ENCODE measurements at places on chromosomes 6 and 20.

DNA sequence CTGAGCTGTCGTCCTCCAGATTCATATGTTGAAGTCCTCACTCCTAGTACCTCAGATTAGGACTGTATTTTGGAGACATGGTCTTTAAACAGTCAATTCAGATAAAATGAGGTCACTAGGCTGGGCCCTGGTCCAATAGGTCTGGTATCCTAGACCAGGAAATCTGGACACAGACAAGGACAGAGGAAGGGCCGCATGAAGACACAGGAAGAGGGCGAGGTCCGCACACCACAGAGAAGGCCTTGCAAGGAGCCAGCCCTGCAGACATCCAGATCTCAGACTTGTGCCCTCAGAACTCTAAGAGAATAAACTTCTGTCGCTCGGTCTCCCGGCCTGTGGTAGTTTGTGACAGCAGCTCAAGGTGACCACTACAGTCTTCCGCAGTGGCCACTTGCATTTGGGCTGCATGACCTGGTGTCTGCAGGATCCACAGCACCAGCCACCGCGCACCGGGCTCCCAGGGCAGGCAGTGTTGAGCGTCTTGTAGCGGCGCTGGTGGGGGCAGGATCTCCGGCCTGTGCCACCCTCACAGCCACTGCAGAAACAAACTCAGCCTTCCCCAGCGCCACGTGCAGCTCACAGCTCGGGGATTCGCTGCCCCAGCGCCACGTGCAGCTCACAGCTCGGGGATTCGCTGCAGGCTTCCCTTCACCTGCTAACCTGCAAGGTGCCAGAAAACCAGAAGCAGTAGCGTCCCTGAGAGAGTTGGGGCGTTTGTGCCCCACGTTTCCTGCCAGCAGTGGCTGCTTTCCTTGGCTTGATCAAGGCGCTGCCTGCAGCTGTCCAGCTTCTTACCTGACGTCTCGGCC, 6.0 kb upstream of the RBM38 start:
- no peak for DNase-seq

DNA sequence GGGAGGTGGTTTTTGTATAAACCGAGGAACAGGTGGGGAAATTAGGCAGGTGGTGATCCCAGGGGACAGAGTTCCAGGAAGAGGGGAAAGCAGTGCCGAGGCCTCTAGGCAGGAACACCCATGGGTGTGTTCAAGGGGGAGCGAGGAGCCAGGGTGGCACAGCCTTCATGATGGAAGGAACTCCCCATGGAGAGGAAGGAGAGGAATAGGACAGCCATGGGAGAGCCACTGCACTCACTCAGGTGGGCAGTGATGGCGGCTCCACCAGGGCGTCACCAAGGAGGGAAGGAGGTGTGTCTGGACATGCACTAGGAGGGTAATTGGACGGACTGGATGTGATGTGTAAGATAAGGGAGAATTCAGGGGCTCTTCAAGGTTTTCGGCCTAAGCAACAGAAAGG, 98.2 kb downstream of the THBS2 start:
- DNase-seq, result no peak

DNA sequence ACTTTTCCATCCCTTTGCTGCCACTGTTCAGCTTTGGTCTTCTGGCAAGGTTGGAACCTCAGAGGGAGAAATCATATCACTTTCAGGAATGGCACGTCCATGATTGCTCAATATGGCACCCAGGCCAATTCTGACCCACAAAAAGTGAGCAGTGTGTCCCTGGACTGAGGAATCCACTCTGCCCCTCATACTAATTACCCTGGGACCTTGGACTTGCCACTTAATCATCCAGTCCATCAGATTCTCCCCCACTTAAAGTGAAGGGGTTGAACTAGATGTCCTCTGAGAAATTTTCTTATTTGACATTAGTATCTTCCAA, 449.3 kb upstream of the CITED2 start:
- DNase-seq, result no peak

- no peak for DNase-seq
Measured at GRCh38 chr6:123745895-123746294, 57.8 kb upstream of the NKAIN2 start.

DNA sequence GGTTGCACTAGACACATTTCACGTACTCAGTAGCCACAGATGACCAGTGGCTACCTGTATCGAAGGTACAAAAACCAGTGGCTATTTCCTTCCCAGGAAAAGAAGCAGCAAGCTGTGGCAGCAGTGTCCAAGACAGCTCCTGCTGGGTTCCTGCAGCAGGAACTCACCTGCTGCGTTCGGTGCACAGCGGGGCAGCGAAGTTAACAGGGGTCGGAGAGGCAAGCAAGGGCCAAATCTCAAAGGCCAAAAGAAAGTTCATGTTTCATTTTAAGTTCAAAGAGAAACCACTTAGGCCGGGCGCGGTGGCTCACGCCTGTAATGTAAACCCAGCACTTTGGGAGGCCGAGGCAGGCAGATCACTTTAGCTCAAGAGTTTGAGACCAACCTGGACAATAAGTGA, 26.9 kb downstream of the ASIP start:
- DNase-seq, result no peak

- no peak for DNase-seq
Measured at GRCh38 chr6:142045380-142046278, 87.1 kb upstream of the GJE1 start.

GRCh38 chr6:85360794-85361642, 88.9 kb upstream of the NT5E start:
- no peak for DNase-seq

Data from CD4-positive, alpha-beta T cell treated with Interleukin-4 for 4 hours (primary cell).